ENCODE measurements at places on chromosomes 5 and 9.
A peak's percentile ranks its signal among the peaks of the same experiment; 100 is the strongest.

DNA sequence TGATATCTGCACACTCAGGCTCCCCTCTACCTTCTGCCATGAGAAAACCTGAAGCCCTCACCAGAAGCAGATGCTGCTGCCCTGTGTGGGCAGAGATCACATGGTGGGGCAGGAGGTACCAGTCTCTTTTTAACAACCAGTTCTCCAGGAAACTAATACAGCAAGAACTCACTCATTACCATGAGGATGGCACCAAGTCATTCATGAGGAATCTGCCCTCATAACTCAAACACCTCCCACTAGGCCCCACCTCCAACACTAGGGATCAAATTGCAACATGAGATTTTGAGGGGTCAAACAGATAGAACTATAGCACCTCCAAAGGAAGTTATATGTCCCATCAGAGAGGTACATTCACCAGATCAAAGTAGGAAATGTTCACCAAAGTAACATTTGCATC is 136.3 kb upstream of the SHB start:
- no peak for DNase-seq

- DNase-seq, result no peak
Observed at GRCh38 chr9:68808338-68808890, 103.4 kb downstream of the PIP5K1B start.

DNA sequence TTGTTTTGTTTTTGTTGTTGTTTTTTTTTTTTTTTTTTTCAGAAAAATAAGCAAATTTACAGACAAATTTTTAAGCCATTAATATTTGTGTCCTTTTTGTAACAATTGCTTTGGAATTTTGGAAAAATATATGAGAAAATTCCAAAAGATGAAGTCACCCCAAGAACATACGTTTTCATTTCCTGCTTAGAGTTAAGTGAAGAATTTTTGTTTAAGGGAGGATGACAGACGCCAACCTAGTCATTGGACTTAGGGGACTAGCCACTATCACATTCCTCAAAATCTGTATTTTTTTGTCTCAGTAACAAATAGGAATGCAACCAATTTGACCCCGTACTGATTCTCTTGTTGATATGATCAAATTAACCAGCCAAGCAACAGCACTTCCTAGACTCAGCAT is 433.9 kb upstream of the SLC30A5 start:
- no peak for DNase-seq

- no peak for DNase-seq
Observed at GRCh38 chr9:92507496-92507895, 25.2 kb upstream of the ASPN start.

DNA sequence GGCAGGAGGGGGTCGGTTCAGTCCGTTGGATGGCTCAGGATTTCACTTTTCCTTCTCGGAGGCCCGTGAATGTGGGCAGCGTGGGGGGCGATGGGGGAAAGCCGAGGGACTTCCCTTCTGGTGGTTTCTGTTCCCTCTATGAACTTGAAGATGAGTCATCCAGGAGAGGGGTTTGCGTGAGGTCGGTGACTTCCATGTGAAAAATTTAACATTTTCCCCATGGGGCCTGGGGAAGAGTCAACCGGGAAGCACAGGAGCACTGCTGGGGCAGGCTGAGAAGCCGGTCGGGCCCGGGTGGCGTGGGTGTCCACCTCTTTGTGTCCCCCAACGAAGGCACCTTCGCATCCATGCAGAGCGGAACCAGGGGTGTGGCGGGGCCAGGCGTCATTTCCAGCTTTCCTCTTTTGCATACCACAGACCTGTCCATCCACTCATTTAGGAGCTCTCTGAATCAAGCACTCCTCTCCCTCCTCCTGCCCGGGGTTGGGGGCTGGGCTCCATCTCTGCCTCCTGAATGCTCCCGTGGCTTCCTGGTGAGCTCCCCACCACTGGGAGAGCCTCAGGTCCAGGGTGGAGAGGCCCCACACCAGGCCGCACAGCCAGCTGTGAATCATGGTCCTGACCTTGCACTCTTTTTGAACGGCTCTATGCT is 68.4 kb downstream of the ANKRD33B start:
- peak; percentile 96 for DNase-seq

DNA sequence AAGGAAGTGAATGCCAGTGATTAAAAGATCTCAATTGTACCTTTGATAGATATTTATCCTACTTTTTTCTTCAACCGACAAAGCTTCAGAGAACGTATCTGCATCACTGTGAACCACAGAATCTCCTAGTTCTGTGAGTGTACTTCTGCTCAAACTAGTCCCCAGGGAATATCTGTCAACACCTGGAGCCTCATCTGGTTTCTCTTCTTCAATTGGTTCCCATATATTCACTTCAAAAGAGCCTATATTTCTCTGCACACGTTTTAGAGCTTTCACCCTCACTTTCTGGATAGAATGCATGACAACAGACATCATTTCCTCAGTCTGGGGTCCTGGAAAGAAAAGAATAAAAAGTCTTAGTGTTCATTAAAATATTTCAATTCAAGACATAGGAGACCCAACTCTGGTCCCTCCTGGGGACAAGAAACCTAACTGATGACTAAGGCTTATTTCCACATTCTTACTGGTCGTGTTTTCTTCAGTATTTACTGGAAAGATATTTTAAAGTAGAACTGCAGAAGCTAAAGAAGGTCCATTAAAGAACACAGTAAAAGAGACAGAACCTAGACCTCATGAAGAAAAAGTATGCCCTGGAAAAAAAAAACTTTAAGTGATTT is 64.3 kb downstream of the CPLANE1 start:
- DNase-seq, result no peak

DNA sequence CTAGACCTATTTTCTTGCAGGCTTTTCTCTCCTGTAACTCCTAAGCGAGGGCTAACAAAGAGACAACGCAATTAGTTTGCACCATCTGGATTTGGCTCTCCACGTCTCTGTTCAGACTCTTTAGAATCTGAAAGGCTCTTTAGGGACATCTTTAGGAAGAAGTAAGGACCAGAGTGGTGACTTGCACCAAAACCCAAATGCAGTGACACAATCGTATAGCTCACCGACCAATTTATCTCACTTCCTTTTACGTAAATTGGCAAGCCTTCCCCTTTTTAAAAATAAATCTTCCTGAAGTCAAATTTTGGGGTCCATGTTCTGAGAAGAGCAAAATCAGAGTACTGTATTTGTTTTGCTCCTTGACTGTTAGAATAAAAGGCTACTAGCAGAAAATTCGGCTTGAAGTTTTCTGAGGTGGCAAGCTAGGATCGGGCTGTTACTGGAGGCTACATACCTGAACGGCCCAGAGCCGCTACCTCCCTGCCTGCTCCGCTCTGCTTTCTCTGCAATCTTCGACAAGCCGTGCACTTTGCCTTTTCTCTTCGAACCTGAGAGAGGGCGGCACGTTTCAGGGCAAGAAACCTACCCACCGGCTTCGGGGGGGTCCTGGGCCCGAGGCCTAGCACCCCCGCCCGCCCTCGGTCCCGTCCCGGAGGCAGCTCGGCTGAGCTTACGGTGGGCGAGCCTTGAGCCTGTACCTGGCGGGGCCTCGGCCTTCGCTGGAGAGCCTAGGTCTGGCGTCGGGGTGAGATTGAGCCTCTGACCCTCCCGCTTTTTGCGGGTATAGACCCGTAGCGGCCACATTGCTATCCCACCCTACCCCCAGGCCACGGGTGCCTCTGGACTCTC is 537 bp downstream of the MEIKIN start:
- DNase-seq, result peak; percentile 23

GRCh38 chr9:34988218-34989002 is 1.1 kb upstream of the DNAJB5 start:
- no peak for DNase-seq

GRCh38 chr5:35058374-35058788 is 10.6 kb upstream of the AGXT2 start:
- no peak for DNase-seq

GRCh38 chr5:150780187-150780692 is 1.7 kb downstream of the SMIM3 start:
- peak; percentile 79 for DNase-seq

DNA sequence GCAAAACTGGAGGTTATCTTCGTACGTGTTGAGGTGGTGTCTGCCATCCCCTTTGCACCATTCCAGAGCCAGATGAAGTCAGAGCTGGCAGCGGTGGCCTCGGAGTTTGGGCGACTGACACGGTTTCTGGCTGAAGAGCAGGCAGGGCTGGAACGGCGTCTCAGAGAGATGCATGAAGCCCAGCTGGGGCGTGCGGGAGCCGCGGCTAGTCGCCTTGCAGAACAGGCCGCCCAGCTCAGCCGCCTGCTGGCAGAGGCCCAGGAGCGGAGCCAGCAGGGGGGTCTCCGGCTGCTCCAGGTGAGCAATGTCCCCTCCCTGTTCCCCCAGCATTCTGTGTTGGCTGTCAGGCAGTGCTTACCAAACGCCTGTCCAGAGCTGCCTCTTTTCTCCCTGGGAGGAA is 9.5 kb downstream of the TRIM41 start:
- DNase-seq, result no peak

DNA sequence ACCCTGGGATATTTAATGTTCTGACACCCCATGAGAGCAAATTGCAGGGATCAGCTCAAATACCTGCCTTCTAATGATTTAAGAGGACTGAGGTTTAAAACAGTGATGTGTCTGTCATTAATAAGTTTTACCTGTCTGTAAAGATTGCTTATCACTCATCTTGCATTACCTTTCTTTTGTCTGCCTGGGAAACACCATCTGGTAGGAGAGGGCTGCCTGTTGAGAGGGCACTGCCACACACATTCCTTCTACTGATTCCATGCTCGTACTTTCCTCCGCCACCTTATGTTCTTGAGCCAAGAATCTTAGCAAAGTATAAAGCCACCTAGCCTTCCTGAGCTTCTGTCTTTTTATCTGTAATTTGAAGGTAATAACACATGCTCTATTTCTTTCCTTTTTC is 118.6 kb downstream of the KCTD16 start:
- DNase-seq, result no peak

- no peak for DNase-seq
Observed at GRCh38 chr5:457195-457961, 14.4 kb downstream of the EXOC3 start.

- DNase-seq, result no peak
Observed at GRCh38 chr5:35063414-35063813, 15.7 kb upstream of the AGXT2 start.

GRCh38 chr5:16558984-16559629 is 57.7 kb downstream of the RETREG1 start:
- no peak for DNase-seq

- DNase-seq, result peak; percentile 61
Observed at GRCh38 chr9:111895996-111896941, at the start of gene UGCG. Gene UGCG (plus strand): TSS chr9:111896814. CDS start chr9:111897216, 402 bp downstream.

GRCh38 chr5:154345255-154345952 is 100.4 kb upstream of the SAP30L start:
- DNase-seq, result no peak

GRCh38 chr5:142876817-142877216 is 106.6 kb downstream of the ARHGAP26 start:
- no peak for DNase-seq

DNA sequence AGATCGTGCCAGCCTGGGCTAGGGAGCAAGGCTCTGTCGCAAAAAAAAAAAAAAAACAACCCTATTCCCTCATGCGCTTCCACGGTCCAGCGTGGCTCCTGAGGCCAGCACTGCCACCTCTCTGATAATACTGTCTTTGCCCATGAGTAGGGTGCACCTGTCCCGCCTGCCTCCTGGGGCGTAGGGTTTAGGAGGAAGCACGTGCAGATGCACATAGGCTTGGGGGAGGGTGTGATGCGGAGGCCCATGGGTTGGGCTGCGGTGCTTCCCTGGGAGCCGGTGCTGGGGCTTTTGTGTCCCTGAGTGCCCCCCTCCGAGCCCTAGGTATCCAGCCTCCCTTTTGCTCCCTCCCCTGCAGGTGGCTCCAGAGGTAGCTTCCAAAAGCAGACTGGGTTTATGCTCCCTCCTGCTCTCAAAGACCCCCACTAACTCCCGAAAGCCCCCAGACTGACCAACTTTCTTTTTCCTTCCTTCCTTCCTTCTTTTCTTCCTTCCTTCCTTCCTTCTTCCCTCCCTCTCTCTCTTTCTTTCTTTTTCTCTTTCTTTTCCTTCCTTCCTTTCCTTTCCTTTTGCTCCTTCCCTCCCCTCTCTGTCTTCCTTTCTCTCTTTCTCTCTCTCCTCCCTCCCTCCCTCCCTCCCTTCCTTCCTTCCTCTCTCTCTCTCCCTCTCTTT is 12.8 kb downstream of the FGFR4 start:
- DNase-seq, result no peak

DNA sequence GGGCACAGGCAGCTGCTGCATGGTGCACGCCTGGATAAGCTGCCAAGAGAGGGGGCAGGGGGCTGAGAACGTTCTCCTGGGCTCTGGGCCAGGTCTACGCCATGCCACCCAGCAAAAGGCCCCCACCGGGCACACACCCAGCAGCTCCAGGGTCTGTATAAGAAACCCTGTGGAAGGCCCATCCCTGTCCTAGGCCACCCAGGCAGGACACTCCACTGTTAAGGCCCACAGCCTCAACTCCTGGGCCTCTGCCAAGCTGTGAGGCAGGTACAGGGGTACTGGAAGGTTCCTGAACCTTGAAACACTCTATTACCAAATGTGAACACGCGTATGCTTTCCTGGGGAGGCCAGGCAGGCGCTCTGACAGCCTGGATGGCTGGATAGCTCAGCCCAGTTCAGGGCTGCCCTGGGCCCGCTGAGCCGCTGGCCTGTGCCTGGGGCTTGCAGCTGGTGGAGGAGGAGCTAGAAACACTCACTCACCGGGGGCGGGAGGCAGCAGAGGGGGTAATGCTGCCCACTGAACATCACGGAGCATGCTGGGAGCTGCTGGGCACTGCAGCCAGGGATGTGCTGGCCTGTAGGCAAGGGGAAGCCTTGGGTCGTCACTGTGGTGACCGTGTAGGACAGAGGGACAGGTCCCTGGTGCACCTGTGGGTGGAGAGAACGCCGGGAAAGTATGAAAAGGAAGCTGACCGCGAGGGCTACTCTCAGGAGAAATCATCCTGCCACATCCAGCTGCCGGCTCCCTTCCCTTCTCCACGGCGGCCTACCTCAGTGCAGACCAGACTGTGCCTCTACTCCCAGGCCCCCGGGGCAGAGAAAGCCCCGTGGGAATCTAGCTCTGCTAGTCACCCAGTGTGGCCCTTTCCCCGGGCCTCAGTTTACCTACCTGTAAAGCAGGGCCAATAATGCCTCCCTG is 6.0 kb downstream of the RNF44 start:
- peak; percentile 61 for DNase-seq

- no peak for DNase-seq
Observed at GRCh38 chr9:81028504-81028903, 660.8 kb downstream of the TLE1 start.

GRCh38 chr9:133955821-133956411 is 36.2 kb downstream of the VAV2 start:
- DNase-seq, result no peak

Data from HL-60 (cell line).